H1 (cell line): ENCODE measurements at places on chromosomes 7 and 10.

- no peak for DNase-seq
These were observed 10.1 kb upstream of the RHOBTB1 start for GRCh38 chr10:60954035-60954434.

DNA sequence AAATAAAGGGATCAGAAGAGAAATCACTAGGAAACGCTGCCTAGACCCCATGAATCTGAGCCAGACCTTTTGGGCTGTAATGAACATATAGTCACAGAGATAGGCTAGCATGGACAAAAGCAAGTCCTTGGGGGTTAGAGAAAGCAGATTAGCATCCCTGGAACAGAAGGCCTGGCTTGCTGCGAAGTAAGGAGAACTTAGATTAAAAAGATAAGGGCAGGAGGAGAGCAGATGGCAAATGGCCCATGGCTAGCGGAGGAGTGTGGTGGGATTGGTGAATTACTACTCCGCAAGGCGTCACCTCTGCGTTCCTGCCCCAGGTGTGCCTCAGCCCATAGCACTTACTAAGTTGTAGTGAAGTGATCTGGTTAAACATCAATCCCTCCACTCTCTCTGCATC is 92.3 kb upstream of the ZNF438 start:
- DNase-seq, result no peak

DNA sequence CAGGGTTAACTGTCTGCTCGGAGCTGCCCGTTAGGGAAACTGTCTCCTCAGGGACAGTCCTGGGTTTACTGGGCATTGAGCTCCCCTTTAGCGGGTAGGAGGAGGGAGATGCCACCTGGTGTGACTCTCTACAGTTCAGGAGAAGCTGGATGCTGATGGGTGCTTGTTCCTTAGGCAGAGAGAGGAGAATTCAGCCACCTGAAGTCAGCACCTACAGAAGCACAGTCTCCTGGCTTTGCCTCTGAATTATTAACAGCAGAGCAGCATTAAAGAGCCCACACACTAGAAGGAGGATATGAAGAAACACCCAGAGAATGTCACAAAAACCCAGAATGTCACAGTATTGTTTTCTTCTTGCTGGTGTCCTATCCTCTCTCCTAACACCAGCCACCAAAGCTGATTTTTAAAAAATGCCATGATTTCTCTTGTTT is 696 bp downstream of the GIMAP4 start:
- no peak for DNase-seq

DNA sequence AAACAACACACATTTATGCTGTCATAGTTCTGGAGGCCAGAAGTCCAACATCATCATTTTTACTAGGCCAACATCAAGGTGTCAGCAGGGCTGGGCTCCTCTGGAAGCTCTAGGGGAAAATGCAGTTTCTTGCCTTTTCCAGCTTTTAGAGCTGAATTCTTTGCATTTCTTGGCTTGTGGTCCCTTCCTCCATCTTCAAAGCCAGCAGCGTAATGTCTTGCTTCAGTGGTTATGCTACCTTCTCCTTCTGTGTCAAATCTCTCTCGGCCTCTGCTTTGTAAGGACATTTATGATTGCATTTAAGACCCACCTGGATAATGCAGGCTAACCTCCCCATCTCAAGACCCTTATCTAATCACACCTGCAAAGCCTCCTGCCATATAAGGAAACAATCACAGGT is 66.5 kb upstream of the ANKRD1 start:
- no peak for DNase-seq

DNA sequence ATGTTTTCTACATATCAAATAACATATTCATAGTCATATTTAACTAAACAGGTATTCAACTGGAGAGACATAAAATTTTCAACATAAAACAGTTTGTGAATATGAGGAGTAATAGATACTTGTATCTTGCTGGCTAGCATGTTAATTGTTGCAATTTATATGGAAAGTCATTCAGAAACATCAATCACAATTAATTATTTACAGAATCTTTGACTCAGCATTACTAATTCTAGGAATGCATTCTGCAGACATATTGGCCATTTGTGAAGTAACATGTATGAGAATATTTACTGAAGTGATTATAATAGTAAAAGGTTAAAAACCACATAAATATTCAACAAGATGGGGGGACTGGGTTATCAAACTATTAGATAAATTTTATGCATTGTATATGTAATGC is 203.7 kb downstream of the TSPAN12 start:
- DNase-seq, result no peak

DNA sequence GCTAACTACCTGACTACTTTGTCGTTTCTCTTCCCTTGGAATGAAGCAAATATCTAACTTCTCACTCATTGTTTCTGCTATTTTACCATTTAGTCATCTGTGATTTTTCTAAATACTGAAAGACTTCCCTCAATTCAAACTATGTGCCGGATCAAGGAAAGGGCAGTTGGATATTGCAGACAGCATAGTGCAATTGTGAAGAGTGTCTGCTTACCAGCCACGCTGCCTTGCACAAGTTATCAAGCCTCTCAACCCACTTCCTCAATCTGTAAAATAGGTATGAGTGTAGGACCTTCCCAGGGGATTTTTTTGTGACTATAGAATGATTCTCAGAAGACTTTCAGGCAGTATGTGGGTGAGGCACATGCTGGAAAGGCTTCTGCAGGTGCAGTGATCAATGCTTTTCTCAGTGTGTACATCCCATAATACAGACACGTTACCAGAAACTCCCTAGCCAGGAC is 54.3 kb downstream of the EGFR start:
- no peak for DNase-seq

DNA sequence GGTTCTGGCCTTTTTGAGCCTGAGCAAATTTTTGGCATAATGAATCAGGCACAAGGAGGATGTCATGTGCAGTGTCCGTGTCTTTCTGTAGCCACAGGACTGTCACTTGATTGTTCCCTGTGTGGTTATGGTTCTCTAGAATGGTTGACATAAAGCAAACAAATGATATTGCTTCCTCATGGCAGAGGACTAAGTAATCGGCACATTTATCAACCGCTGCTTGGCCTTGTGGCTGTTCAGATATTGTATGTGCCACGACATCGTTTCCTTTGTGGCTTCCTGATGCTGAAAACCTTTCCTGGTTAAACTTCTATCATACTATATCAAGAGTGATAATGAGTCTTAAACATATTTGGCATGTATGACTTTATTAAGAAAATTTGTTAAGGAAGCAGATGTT is 598.8 kb downstream of the SUGCT start:
- DNase-seq, result no peak

GRCh38 chr7:82194016-82194643 is 249.4 kb downstream of the CACNA2D1 start:
- DNase-seq, result no peak

GRCh38 chr10:125130916-125131315 is 29.4 kb downstream of the CTBP2 start:
- no peak for DNase-seq

GRCh38 chr10:97307441-97307840 is 11.6 kb upstream of the FRAT1 start:
- no peak for DNase-seq
